ENCODE measurements at places on chromosomes 16 and 17.
A peak's percentile ranks its signal among the peaks of the same experiment; 100 is the strongest.

- no peak for DNase-seq
Observed at GRCh38 chr17:14513835-14514234, 213.0 kb downstream of the HS3ST3B1 start.

- no peak for DNase-seq
Observed at GRCh38 chr17:77726549-77727006, 231.9 kb upstream of the TNRC6C start.

DNA sequence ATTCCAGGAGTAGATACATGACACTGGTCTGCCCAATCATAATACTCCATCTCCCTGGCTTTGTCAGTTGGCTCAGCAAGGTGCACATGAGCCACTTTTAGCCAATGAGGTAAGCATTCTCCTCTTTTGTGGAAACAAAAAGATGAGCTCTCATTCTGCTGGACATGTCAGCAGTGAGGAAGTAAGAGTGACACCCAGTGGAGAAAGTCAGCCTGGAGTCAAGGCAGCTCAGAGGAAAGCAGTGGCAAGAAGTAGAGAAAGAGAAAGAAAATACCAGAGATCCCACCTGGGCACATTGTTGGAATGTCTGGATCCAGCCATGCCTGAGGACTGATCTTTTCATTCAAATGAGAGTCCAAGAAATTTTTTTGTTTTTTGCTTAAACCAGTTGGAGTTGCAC, 496.9 kb upstream of the C16orf82 start:
- no peak for DNase-seq

- DNase-seq, result no peak
Observed at GRCh38 chr17:13557077-13557476, 44.7 kb downstream of the HS3ST3A1 start.

GRCh38 chr17:80468242-80468641, 8.2 kb downstream of the NPTX1 start:
- no peak for DNase-seq

- DNase-seq, result peak; percentile 42
Observed at GRCh38 chr17:64491034-64491860, 5.6 kb downstream of the POLG2 start.

Measured in stimulated activated CD4-positive, alpha-beta T cell treated with anti-CD3 and anti-CD28 coated beads, Interleukin-2, amount 100 ng/mL, for 48 hours (primary cell).